H4 (cell line): ENCODE measurements at places on chromosomes 3 and 15. TPM values are rescaled to one million over a fixed set of nuclear protein-coding genes. Genes with fewer than 3 reads are reported as not detected.

The EOMES gene
- 0.17 TPM in 1 of 2 replicates, not detected in the other for total RNA-seq

- no peak for DNase-seq
Measured at GRCh38 chr3:107184375-107184774, 192.9 kb upstream of the CCDC54 start.

DNA sequence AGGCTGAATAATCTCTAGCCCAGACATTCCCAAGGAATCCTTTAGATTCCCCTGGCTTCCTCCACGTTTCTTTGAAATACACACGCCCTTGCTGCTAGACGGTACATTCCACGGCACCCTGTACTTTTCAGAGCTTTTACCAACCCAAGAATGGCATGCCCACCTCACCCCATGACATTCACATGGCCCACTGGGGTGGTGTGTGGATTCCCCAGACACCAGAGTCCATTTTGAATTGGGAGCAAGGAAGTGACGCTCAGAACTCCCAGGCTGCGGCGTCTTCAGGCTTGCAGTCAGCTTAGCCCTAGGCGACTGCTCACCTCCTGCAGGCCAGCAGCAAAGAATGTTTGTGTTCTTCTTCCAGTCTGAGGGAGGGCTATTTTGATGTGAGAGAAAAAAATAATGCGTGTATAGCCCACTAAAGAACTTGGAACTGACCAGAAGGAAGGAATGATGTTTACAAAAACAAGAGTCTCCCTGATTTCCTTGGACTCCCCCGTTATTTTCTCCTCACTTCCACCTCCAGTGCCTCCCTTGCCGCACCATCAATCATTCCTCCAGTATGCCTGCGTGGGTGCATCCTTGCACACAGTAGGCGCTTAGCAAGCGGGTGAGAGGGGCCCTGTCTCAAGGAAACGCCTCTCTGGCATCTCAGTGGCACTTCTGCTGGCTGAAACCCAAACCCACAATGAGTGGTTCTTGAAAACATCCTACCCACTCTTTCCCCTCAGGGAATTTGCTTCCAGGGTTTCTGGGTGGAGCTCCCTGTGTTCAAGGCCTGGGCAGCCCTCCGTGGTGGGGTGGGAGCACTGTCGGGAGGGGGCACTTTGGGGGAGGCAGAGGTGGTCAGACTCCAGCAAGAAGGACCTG, 59.9 kb downstream of the SMAD6 start:
- peak; percentile 59 for DNase-seq

- DNase-seq: no peak
Measured at GRCh38 chr3:12812812-12813211, 16.3 kb downstream of the CAND2 start.

- DNase-seq: peak; percentile 41
Measured at GRCh38 chr15:77542491-77543001, 90.2 kb downstream of the LINGO1 start.

- no peak for DNase-seq
Measured at GRCh38 chr15:40511093-40511471, 40.3 kb downstream of the CHST14 start.

DNA sequence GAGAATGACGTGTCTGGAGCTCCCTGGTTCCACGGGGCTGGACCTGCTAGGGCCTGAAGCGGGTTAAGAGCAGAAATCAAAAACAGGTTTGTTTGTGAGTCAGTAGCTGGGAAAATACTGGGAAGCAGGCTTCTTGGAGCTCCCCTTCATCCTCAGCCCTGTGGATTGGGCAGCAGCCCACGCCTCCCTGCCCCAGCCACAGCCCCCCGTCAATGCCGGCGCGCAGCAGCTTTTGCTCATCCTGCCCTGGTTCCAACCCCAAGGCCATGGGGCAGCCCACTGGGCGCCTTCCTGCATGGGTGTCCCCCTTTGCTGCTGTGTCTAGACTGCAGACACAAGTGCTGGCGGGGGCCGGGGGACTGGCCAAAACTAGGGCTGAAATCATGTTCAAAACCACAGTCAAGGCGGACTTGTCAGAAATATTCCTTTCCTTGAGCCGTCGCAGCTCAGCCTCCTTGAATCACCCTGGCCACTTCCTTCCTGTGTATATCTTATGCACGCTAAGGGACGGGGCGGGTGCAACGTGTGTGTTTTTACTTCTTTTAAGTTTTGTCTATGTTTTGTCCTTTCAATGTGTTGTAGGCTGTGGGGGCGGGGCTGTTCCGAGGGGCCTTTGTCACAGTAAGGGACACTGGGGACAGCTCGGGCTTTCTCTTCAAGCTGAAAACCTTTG, 108.1 kb downstream of the KLF13 start:
- peak; percentile 88 for DNase-seq

DNA sequence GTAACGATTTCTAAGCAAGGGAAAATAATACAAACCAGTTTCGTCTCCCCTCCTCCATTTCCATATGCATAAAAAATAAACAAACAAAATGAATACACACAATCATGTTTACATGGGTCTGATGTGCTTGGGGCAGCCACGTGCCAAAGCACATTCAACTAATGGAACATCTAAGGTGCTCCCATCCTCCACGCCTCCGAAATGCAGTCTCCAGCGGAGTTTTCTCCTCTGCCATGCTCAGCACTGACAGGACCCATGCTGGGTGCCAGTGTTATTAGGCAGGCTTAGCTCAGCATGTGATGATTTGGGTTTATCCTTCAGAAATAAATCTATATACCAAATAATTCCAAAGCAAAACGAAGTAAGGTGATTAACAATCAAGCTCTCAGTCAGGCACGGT, 337.3 kb upstream of the ATP10A start:
- no peak for DNase-seq

The ADAMTS7 gene
- 1.5 and 5.5 TPM in 2 replicates for total RNA-seq

- no peak for DNase-seq
Measured at GRCh38 chr3:187717572-187717971, 15.2 kb upstream of the RTP2 start.

DNA sequence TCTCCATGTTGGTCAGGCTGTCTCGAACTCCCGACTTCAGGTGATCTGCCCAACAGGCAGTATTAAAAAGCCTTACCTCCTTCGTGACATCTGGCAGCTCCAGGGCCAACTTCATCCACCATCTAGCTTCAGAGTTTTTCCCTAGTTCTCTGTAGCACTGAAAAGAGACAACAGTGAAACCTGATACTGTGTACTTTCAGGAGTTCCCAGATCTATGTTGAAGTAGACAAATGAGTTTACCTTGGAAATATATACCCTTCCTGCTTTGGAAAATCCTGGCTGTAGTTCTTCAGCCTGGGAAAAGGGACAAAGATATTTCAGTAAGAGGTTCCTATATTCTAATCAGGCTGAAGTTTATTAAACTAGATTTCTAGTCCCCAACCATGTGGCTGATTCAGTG, 18.0 kb downstream of the RMDN3 start:
- DNase-seq: no peak

- DNase-seq: no peak
Measured at GRCh38 chr3:140166861-140167599, 232.0 kb downstream of the CLSTN2 start.

DNA sequence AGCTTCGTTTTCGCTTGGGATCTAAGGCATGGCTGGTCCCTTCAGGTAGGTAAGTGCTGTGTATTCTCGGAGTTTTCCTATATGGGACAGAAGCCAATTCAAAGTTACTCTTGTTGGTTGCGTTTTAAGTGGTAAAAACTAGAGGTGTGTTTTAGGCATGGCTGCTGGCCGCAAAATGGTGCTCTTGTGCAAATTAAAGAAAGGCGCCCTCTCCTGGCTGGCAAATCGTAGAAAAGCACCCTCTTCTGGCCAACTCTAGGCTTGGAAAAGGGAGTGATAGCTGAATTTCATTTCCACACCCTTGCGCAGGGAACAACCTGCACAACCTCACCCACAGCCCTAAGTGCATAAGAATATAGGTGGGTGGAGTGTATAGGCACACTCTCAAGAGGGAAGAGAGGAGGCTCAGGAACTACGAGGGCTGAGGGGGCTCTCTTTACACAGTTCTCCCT, 23.5 kb downstream of the DRD3 start:
- DNase-seq: peak; percentile 45

GRCh38 chr3:59327376-59327808, 277.6 kb upstream of the CFAP20DC start:
- peak; percentile 14 for DNase-seq

- DNase-seq: no peak
Measured at GRCh38 chr15:88505721-88506120, 38.2 kb downstream of the MRPS11 start.

The PHLDB2 gene
- total RNA-seq: 28.9 and 34.7 TPM in 2 replicates

The LMAN1L gene
- 0.10 TPM in 1 of 2 replicates, not detected in the other for total RNA-seq

DNA sequence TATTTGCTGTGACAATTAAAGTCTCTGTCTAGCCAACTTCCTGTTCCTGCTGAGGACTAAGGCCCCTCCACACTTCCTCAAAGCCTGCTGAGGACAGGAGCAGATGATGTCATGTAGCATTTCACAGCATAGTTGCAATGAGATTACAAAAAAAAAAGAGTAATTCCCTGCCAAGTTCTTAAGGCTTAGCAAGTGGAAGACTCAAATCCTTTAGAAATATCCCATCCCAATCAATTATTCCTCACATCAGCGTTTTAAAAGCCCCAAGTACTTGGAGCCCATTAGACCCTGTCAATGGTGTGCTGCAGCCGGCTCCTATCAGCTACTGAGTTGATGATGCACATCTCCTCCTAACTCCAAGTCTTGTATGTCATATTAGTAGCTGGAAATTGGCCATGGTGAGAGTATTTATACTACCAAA, 51.7 kb downstream of the TRANK1 start:
- DNase-seq: peak; percentile 77

- no peak for DNase-seq
Measured at GRCh38 chr3:5694266-5694665, 506.8 kb downstream of the EDEM1 start.

The HRG gene
- total RNA-seq: not detected in 2 replicates

The CFAP91 gene
- 0.17 TPM in 1 of 2 replicates, not detected in the other for total RNA-seq

The SCAANT1 gene
- total RNA-seq: not detected in 2 replicates

DNA sequence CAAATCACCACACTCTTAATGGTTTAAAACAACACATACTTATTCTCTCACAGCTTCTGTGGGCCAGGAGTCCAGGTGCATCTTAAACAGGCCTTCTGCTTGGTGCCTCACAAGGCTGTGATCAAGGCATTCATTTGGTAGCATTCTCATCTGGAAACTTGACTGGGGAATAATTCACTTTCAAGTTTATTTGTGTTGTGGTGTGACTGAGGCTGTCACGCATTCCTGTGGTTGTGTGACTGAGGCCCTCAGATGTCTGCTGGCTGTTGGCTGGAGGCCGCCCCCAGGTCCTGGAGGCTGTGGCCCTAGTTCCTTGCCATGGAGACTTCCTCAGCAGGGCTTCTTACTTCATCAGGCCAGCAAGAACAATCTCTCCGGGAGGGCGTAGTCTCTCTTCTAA, 16.9 kb upstream of the FAM3D start:
- DNase-seq: peak; percentile 65

DNA sequence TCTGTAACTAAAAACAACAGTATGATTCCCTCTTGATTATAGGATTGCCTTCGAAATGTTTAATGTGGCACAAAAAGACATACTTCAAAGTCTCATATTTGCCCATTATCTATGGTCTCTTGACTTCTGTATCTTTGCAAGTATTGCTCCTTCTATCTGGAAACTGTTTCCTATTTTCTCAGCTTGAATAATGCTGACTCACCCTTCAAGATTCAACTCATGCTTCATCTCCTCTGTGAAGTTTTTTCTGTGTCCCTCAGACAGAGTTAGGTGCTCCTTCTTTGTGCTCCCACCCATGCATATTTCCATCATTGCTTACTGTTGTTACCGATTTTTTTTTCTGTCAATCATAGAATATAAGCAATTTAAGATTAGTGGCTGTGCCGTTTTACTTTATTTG, 192.8 kb upstream of the ROBO1 start:
- no peak for DNase-seq

The TGM4 gene
- 1.2 TPM in 1 of 2 replicates, not detected in the other for total RNA-seq

The ACTRT3 gene
- total RNA-seq: not detected in 2 replicates

- DNase-seq: peak; percentile 39
Measured at GRCh38 chr3:51501833-51502561, 2.2 kb upstream of the DCAF1 start.

DNA sequence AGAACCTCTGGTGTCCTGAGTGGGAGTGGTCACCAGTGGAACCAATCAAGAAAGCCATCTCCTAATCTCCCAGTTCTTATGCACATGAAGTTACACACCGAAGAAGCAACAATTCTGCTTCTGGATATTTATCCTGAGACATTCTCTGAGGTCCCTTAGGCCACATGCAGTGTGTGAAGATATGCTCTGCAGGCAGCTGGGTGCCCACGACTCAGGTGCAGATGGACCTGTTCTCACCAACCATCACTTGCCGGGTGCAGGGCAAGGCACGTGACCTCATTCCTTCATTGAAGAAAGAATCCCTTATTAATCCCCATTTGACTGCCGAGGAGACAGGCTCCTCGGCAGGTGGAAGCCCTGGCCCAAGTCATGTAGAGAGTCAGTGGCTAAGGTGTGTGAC, 79.8 kb downstream of the WNT7A start:
- DNase-seq: no peak

DNA sequence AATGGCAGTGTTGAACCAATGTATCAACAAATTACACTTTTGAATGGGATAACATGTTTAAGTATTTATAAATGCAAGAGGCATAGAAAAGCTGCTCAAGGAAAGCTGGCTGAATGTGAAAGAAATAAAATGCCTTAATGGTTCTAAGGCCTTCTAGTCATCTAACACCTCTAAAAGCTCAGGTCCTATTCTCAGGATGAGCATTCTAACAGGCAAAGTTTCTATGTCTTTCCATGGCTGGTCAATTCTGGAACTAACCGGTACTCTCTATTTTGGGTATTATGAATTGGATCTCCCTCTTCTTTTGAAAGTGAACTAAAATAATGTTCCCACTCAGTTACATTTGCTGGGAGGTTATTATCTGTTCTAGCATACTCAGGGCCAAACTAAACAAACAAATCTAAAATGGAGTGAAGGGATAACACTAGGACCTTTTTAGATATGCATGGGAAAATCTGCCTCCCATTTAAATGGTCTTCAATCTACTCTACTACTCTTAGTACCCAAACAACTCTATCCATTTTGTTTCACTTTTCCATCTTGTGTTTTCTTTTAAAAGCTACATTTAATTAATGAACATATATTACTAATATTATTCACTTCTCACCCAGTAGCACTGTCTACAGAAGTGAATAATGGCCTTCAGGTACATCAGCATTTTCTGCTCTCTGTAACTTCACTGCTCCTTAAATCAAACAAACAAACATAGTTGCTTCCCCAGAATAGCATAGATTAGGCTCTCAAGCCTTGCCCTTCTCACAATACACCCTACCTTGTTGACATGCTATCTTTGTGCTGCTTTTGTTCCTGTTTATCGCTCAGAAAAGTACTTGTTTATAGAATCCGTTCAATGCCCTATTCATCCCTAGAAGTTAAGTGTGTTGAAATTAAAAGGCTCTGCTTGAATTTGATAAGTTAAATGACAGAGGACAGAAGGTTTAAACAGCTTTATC, 46.4 kb downstream of the CBLB start:
- no peak for DNase-seq

- peak; percentile 39 for DNase-seq
Measured at GRCh38 chr15:67175643-67176071, 78.8 kb downstream of the AAGAB start.

GRCh38 chr3:37905987-37906674, 44.5 kb downstream of the CTDSPL start:
- DNase-seq: no peak
